ENCODE measurements at places on chromosomes 1 and 21.
A peak's percentile ranks its signal among the peaks of the same experiment; 100 is the strongest.

GRCh38 chr21:35682904-35683549, 377.3 kb downstream of the SETD4 start:
- DNase-seq, result no peak

- no peak for DNase-seq
Measured at GRCh38 chr1:201551877-201552731, 13.2 kb downstream of the NAV1 start.

DNA sequence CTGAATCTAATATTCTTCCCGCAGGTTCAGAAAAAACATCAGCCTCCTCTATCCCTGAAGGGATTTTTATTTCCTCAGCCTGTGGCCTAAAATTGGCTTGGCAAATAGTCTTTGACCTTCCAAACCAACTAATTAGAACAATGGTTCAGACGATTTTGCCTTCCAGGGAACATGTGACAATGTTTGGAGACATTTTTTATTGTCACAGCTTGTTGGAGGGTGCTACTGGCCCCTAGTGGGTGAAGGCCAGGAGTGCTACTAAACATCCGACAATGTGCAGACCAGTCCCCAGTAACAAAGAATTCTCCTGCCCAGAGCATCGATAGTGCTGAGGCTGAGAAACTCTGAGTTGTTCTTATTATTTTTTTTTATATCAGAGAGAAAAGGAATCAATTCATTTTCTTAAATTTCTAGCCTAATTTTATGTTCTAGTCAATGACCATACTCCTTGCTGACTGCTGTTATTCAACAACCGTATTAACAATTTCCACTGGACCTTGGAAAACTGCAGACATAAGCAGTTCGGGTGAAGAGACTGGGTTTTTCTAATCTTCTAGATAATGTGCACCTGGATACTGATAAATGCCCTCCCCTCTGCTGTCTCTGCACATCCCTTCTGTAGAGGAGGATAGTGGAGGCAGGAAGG, 280.7 kb downstream of the LMX1A start:
- DNase-seq, result no peak

GRCh38 chr1:28173980-28174297, 2.6 kb downstream of the PTAFR start:
- no peak for DNase-seq

DNA sequence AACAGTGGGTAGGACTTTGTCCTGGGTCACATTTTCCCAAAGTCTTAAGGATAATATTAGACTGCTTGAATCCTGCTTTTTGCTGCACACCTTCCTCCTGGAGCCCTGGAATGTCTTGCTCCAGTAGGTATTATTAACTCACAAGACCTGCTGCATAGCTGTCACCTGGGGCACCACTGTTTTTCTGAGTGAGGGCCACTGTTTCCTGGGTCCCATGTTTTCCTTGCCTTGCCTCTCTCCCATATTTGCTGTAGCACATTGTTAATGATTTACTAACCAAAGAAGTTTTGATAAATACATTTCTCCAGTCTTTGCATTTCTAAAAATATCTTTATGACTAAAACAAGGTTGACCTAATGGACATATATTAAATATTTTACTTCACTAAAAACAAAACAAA, 22.5 kb upstream of the FCAMR start:
- no peak for DNase-seq

GRCh38 chr1:175072099-175072951, 4.7 kb downstream of the TNN start:
- no peak for DNase-seq

- no peak for DNase-seq
Measured at GRCh38 chr1:11466416-11466815, 12.5 kb upstream of the DISP3 start.

DNA sequence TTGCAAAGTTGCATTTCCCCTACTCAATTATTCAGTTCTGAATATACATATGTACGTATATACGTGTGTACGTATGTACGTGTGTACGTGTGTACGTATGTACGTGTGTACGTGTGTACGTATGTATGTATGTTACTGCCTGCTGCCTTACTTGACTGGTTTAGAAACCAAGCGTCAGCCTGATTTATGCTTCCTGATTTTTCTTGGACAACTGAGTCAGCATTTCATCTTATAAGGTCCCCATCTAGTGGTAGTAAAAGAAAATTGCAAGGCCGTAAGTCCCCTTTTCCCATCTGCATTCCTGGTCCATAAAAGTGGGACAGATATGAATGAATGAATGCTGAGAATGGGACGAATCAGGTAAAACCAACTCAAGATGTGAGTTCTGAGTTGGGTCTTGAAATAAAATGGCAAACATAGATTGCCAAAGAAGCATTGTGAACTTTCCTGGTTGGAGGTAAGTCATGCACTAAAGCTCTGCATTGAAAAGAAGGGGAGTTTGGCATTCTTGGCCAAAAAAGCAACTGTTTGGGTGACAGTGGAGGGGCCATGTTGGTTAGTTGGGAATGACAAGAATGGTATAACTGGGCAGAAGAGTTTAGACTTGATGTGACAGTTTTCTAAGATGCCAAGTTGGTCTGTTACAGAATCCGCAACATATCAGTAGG, 76.4 kb upstream of the DNAH14 start:
- DNase-seq, result no peak

- DNase-seq, result no peak
Measured at GRCh38 chr1:208142590-208143382, 101.4 kb downstream of the PLXNA2 start.

- DNase-seq, result no peak
Measured at GRCh38 chr1:54347955-54348699, 58.1 kb downstream of the SSBP3 start.

DNA sequence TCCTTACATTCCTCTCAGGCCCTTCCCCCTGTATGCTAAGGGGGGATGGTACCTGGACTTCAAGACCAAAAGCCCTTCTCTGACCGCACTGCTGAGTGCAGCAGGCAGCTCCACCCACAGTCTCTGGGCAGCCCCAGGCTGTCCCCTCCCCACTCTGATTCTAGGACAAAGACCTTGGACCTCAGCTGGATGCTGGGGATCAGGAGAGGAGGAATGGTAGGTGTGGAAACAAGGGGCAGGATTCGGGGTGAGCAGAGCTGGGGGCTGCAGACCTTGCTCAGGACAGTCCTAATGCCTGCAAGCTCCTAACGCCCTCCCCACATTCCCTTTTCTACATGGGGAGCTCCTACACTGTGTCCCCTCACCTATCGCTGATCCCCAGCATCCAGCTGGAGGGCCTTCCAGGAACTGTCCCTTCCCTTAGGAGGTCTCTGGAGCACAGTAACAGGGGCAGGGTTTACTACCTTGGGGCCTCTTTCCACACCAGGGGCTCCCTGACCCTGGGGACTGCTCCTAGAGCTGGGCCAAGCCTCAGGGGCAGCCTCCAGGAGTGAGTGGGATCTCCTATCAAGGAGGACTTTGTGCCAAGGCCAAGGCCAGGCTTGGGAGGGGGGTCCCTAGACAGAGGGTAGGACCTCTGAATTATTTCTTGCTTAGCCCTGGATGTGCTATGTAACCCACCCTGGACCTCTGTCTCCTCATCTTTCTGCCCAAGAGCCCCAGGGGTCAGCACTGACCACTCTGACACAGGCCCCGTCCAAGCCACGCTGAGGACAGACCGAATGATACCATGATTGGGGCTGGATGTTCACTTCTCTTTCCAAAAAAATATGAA, 5.6 kb downstream of the CLDN19 start:
- DNase-seq, result no peak

GRCh38 chr1:25990702-25991395, 7.0 kb downstream of the PAFAH2 start:
- DNase-seq, result peak; percentile 18

DNA sequence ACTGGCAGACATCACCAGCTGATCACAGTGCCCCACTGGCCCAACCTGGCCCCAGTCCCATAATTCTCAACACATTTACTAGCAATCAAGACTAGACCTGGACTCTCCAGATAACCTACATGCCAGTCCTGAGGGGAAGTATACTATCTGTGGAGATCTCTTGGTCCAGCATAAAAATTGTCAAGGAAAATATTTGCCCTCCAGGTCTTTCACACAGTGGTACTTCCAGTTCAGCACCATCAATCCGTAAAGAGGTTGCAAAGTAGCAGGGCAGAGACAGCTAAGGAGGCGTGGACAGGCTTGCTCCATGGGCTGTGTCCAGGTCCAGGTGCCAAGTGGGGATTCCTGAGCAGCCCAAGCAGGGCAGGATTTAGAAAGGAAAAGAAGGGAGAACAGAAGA, 143.6 kb upstream of the BACE2 start:
- no peak for DNase-seq

- no peak for DNase-seq
Measured at GRCh38 chr1:199959033-199959774, 68.3 kb upstream of the NR5A2 start.

DNA sequence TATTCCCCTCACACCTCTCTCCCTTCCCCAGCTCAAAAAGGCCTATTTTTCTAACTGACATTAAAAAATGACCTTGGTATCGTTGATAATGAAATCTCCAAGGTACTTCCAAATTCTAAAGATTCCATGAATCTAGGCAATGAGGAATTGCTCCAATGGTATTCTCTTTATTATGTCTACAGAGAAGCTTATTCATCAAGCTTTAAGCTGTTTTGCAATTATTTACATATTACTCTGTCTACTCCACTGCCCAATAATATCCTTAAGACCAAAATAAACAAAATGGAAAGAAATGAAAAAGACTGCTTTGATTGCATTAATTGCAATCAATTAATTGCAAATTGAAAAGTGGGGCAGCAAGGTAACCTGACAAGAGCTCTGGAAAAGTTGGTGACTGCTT, 7.9 kb downstream of the PLPP3 start:
- DNase-seq, result no peak

- DNase-seq, result no peak
Measured at GRCh38 chr1:64231153-64231552, 27.7 kb downstream of the UBE2U start.

GRCh38 chr21:46356494-46357334, 32.8 kb downstream of the PCNT start:
- DNase-seq, result no peak

DNA sequence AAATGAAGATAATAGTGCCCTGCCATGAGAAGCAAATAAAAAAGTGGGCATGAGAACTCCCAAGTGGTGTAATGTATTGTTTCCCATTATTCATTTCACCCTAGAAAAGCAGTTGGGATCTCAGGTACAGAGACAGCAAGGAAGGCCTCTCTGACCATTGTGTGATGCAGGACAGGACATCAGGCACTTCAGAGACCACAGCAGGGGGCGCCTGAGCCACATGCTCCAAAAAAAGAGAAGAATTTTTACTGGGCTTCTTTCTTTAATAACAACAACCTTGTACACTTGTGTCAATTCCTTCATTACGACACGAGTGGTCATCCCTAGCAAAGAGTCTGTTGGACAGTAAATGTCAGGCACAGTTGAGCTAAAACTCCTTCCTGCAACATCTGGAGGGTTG, 533.3 kb downstream of the OMA1 start:
- no peak for DNase-seq
